ENCODE measurements at places on chromosomes 6 and 20.

DNA sequence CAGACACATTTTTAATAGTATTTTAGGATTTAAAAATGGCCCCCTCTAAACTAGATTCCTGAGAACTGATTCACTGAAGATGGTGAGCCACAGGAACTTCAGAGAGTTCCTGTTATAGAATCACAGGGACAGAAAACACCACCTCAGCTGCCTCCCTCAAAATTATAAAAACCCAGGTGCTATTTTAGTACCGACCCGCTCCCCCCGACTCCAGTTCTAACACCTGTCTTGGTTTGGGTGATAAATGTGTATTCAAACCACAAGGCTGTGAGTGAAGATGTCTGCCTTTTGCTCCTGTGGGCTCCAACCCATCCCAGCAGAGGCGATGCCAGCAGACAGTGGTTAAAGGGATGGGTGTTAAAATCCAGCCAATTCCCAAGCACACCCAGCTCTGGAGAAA, 127.4 kb upstream of the LY86 start:
- DNase-seq = no peak

- no peak for DNase-seq
These were observed 42.1 kb upstream of the SYNCRIP start for GRCh38 chr6:85684809-85685171.

GRCh38 chr6:117425431-117426153, at the start of gene ROS1:
Gene ROS1 (minus strand): TSS chr6:117425942. CDS start chr6:117425656, 286 bp downstream.
- DNase-seq = no peak

DNA sequence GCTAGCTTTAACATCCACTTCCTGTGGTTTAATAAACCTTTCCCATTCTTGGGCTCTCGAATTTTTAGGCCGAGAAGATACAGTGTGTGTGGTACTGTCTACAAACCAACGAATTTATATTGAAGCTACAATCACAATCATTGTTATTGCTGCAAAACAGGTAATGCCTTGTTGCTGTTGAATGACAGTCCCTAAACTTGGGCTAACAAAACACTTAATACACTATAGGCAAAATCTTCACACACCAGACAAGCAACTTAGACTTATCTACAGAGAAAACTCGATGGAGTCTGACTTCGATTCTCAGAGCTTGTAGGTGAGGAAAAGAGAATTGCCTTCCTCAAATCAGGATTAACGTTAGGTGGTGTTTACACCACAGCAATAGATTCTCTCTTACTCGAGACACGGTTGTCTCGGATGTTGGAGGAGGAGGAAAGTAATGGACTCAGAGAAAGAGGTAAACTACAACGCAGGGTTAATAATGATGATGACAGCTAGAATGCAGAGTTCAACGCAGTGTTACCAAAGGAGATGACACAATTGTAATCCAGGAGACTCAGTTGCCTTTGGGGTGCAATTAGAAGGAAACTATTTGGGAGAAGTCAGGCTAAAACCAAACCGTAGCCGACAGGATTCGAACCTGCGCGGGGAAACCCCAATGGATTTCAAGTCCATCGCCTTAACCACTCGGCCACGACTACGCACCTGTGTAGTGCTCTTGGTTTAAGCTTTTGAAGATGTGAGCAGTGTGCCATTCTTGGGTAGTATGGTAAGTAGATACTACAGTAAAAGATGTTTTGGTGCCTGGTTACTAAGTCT, 32.5 kb upstream of the ZNF184 start:
- no peak for DNase-seq

DNA sequence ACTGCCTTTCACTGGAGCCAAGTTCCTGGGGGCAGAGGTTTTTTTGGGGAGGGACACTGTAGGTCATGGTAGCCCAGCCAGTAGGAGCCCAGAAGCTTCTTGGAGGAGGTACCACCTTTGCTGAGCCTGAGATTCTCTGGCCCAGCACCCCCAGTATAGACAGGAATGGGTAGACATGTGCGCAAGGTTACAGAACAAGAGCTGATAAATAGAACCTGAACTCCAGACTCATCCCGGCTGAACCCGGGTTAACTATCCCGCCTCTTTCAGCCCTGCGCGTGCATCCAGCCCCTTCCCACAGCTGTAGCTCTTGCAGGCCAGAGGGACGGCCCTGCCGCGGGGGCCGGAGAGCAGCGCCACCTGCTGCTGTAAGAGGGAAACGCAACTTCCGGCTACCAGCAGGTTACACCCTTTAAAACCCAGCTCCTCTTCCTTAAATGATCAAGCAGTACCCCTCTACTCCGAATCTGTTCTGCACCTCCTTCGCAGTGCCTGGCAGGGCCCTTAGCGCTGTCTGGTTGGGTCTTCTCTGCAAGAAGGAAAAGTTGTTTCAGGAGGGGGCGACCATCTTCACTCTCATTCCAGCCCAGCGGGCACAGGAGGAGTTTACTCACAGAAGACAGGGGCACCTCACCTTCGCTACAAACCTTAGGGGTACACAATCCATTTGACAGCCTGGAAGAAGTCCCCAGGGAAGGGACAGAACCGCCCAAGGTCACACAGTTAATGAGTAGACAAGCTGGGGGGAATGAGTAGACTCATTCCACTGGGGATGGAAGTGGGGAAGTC, 7.5 kb downstream of the SRXN1 start:
- peak; percentile 49 for DNase-seq

- no peak for DNase-seq
These were observed 135.3 kb downstream of the ARID1B start for GRCh38 chr6:156912431-156912830.

- no peak for DNase-seq
These were observed 9.3 kb upstream of the NQO2 start for GRCh38 chr6:2990248-2990931.

DNA sequence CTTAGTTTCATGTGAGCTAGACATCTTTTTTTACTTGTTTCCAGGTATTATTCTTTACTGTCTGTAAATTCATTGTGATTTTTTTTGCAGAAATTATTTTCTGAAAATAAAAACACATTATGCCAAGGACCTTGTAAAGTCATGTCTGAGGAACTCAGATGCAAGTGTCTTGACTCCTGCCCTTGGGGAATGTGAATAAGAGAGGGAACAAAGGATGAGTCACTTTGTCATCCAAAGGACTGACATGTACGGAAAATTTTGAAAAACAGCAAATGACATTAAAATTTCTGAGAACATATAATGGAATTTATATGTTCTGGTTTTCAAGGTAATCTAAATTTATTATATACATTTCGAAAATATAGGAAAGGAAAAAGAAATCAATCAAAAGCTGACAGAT, 660.4 kb downstream of the CD109 start:
- DNase-seq = no peak

DNA sequence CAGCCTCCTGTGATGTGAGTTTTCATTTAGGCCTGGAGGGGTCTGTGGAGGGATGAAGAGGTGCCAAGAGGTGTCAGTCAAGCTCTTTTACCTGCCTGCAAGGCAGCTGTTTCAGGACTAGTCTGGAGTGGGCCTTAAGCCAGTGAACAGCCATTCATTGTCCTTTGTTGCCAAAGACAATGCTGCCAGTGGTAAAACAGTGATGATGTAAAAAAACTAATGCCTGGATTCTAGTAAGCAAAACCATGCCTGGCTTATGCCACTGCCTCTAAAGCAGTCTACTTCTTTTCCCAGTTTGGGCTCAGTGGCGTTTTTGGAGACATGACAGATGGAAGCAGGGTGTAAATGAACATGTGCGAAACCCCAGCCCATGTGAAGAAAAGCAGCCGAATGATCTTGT, 93.5 kb upstream of the KCNK16 start:
- no peak for DNase-seq

GRCh38 chr20:62897666-62898065, 28.6 kb downstream of the DIDO1 start:
- DNase-seq = peak; percentile 67

DNA sequence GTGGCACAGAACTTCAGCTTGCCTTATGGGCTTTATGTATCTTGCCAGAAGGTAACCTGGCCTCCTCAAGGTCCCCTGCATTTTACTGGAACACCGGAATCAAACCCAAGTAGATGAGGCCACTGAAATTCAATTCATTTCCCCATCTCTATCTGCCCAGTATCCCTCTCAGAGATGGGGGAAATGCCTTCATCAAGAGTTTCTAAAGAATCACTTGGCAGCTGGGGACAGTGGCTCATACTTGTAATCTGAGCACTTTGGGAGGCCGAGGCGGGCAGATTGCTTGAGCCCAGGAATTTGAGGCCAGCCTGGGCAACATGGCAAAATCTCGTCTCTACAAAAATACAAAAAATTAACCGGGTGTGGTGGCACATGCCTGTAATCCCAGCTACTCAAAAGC, 12.9 kb downstream of the MDGA1 start:
- no peak for DNase-seq

DNA sequence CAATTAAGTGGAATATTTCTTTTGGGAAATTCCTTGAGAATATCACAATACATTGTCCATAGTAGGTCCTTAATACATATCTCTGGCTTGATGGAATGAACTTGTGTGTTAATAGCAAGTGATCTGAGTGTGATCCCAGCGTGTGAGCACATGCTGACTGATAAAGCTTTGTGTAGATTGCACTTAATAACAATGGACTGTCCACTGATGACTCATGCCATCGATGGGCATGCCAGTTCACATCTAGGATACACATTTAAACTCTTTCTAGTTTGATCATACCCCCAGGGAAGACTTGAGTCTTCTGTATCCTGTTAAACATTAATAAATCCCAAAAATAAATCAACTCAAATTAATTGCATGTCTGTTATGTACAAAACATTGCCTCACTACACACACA, 454.3 kb upstream of the SPTLC3 start:
- no peak for DNase-seq

DNA sequence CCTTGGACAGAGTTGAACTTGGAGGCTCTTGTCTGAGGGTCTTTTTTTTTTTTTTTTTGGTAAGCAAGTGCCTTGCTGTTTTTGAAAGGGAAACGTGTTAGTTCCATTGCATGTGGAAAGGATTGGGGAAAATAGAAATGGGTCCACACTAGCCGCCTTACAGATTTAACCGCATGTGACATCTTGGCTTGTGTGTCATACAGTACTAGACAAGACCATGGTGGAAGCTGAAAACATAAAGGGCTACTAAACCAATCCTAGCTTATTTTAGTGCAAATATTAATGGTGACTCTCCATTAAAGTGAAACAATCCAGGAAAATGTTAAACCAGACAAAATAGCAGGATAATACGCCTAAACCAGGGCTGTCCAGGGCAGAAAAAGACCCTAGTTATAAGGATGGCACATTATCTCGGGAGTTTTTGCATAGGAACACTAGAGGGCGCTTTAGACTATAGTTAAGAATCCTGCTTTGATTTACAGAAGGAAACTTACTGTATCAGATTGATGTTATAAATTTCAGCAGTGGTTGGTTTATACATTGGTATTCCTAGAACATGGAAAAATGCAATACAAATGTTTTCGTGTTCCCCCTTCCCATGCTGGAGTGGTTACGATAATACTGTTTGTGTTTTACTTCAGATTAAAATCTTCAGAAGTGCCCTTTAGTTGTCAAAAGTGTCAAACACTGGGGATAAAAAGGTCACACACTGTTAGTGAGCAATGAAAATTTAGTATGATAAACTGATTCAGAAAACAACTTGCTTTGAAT, 59.8 kb upstream of the DEK start:
- peak; percentile 42 for DNase-seq

DNA sequence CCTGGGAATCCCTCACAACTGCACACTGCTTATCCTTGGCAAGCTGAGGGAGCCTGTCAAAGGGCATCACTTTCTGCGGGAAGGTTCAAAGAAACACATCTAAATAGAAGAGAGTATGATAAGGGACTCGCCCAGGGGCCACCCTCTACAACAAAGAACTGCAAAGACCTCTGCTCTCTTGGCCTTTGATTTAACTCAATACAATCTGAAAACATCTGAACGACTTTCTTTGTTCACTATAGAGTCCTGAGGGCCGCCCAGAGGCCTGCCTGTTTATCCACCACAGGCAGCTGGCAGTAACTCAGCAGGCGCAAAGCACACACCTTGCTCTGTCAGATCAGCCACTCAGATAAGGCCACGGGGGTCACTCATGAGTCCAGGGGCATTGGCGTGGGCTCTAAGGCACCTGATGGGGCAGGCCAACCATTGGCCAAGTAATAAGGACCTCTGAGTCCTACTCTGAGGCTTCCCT, 139.3 kb downstream of the UNC5CL start:
- no peak for DNase-seq

- no peak for DNase-seq
These were observed 51.4 kb upstream of the PTGIS start for GRCh38 chr20:49619113-49620048.

GRCh38 chr6:21423106-21423854, 170.3 kb upstream of the SOX4 start:
- DNase-seq = no peak

Data from D721Med (cell line).